ENCODE measurements at places on chromosomes 7 and 10. TPM values are rescaled to one million over a fixed set of nuclear protein-coding genes. Genes with fewer than 3 reads are reported as not detected.

Gene TSPAN15
- 2.1 TPM for total RNA-seq

Gene ITIH5
- total RNA-seq = not detected

Gene CLEC2L
- total RNA-seq = not detected

Gene HTRA1
- total RNA-seq = 0.55 TPM

Gene CPN1
- not detected for total RNA-seq

Gene C10orf67
- 0.50 TPM for total RNA-seq

Gene ZP3
- 9.8 TPM for total RNA-seq

Gene BMPER
- total RNA-seq = 8.2 TPM

Gene ACTL6B
- total RNA-seq = not detected

DNA sequence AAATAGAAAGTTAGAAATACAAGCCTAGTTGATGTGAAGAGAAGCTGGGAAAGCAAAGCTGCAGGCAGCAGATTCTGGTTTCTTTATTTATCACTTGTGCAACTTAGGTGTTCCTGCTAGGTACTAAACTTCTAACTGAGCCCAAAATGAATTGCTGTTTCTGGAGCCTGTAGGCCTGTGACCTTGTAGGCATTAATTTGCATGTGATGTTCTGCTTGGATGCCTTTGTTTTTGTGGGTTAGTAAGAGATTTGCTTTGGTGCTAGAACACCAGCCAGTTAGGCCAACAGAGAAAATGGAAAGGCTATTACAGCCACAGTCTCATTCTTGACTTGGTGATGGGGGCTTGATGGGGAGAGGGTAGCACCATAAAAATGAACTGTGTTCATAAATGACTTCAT, 370.7 kb downstream of the PPP1R3A start:
- no peak for DNase-seq

DNA sequence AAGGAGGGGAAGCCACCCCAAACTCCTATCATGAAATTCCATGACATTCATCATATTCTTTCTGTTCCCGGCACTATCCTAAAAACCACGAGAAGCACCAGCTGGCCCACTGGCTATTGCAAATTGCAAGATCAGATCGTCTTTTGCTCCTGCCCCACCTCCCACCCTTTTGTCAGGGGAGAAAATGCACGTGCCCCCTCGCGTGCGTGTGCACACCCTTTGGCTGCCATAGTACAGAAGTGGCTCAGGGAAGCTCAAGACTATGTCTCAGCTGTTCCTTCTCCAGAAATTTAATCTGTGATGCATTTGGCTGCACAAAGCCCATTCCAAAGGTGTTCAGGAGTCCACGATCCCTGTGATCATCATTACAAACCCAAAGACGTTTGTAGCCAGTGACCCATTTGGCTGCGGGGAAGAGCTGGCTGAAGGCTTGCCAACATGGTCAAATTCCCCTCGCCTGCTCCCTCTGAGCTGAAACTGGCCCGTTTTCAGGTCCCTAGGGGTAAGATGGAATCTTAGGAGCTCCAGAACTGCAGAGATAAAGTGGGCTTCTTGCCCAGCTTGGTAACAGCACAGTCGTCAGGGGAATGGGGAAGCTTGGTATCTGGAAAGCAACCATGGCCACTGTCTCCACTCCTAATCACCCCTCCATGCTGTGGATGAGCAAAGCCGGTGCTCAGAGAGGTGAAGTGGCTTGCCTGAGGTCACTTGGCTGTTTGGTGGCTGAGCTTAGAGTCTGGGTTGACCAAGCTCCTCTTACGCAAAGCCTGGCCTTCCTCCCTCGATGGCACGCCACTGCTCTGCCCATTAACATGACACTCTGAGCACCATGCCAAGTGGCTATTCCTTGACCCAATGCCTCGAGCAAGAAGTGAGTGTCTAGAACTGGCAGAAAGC, 155.4 kb downstream of the NEURL1 start:
- DNase-seq = no peak

GRCh38 chr10:43684292-43684559, 35.5 kb upstream of the ZNF32 start:
- no peak for DNase-seq

DNA sequence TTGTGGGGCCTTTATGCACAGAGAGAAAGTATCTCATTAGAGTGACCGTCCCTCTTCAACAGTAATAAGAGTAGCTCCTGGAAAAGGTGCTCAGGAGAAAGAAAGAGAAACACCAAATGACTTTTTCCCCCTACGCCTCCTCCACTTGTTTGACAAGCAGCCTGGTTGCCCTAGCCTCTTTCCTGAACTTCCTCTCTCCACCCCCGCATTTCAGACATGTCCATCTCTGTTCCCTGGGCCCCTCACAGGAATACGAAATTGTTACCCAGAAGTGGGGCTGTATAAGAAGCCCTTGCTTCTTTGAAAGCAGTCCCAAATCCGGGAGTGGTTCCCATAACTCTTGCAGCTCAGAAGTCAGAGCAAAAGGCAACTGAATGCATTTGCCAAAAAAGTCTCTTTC, 119.6 kb upstream of the ADO start:
- DNase-seq = no peak

GRCh38 chr7:79471283-79471682, 17.8 kb upstream of the MAGI2 start:
- no peak for DNase-seq

- no peak for DNase-seq
These were observed 129.8 kb upstream of the JCAD start for GRCh38 chr10:30189238-30189580.

GRCh38 chr10:92689663-92690210, at the start of gene HHEX:
HHEX (plus strand) TSS chr10:92689955; CDS start chr10:92689987, 32 bp downstream.
- DNase-seq = peak; percentile 81

GRCh38 chr10:67211680-67212079, 285.8 kb downstream of the LRRTM3 start:
- DNase-seq = no peak

DNA sequence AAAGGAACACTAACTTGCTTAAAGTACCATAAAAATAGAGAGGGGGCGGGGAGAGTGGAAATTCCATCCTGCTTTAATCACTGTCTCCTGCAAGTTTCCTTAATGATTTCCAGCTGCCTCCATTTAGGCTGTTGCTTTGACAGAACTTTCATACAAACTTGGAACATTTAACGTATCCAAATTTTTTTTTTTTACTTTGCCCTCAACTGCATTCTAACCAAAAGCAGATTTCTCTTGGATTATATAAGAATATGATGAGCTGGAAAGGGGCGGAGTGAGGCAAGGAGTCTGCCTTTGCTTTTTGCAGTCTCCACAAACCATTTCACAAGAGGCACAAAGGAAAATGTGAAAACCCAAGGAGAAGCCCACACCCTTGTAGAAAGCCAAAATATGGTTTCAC, 46.6 kb upstream of the COL1A2 start:
- peak; percentile 90 for DNase-seq

- DNase-seq = no peak
These were observed 14.8 kb downstream of the ATG9B start for GRCh38 chr7:151009327-151010036.

DNA sequence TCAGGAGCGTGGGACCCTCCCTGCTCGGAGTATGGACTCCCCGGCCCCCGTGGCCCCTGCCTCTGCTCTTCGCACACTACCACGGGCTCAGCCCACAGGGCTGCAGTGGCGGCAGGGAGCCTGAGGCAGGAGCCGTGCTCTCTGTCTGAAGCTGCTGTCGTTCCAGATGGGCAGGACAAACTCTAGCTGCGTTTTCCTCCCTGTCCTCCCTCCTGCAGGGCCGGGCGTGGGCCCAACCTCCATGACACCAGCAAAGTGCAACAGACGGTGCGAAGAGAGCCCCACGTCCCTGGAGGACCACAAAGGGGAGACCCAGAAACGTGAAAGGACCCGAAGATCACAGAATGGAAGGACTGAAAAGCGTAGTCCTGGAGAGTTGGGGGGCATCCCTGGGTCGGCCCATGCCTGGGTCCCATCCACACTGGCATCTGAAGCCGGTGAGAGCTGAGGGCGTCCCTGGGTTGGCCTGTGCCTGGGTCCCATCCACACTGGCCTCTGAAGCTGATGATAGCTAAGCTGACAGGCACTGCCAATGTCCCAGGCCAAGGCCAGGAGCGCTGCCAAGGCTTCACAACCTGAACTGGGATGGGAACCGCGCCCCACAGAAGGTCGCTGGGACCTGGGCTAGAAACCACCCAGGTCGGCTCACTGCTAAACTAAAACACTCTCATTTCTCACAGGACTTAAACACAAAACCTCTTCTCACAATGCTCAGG, 267.0 kb downstream of the MAD1L1 start:
- no peak for DNase-seq

DNA sequence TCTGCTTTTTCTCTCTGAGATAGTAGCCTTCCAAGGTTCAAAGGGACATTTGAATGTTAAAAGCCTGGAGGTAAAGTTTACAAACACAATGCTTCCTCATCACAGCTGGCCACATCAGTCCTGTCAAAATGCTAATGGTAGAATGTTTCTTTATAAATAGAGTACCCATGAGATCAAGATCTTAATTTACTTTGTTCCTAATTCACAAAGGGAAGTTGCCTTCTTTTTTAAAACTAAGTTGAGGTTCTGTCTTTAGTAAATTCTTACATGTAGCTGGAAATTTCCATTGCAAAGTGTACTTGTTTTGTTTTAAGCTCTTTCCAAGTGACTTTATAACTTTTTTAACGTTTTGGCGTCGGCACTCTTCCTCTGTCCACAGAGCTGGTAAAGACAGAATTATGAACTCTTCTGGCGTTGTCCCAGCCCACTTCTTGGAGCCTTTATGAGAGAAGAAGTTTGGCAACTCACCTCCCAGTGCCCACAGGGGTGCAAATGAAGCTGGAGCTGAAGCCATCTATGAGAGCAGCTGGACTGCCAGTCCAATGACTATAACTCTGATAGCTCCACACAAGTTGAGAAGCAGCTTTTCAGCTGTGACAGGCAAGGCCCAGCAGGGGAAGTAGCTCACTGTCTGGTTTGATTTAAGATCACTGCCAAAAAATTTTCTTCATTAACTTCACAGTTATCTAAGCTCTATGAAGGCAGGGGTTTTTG, 23.3 kb downstream of the FZD1 start:
- peak; percentile 80 for DNase-seq
